ENCODE measurements at places on chromosomes 5 and 9. TPM values are rescaled to one million over a fixed set of nuclear protein-coding genes. Genes with fewer than 3 reads are reported as not detected.

Gene SPINK5
- total RNA-seq = not detected

Gene LCN12
- not detected for total RNA-seq

Gene CYLC2
- not detected for total RNA-seq

Gene DND1
- not detected for total RNA-seq

Gene OR2V1
- total RNA-seq = not detected

Gene CBY3
- total RNA-seq = not detected

Gene TPPP
- total RNA-seq = not detected

Gene DMRT3
- not detected for total RNA-seq
